ENCODE measurements at places on chromosomes 2 and 18. TPM values are rescaled to one million over a fixed set of nuclear protein-coding genes. Genes with fewer than 3 reads are reported as not detected.

ALLC gene
- not detected for total RNA-seq

AP1S3 gene
- 35.4 TPM for total RNA-seq

ITPRIPL1 gene
- not detected for total RNA-seq

XIRP2 gene
- total RNA-seq: not detected

LYPD6B gene
- not detected for total RNA-seq

ALK gene
- not detected for total RNA-seq

PPP1R1C gene
- 0.90 TPM for total RNA-seq

CCL20 gene
- 5.9 TPM for total RNA-seq

SPEG gene
- total RNA-seq: 10.2 TPM

PRKAG3 gene
- total RNA-seq: not detected

STEAP3 gene
- total RNA-seq: 32.7 TPM

SLC5A7 gene
- total RNA-seq: not detected

MC4R gene
- not detected for total RNA-seq

TUBB8B gene
- not detected for total RNA-seq

TCF7L1 gene
- total RNA-seq: 10.5 TPM

UGT1A8 gene
- not detected for total RNA-seq

FAM237A gene
- total RNA-seq: not detected

CCDC74A gene
- total RNA-seq: 14.6 TPM

INPP4A gene
- 5.8 TPM for total RNA-seq

CENPA gene
- 46.7 TPM for total RNA-seq

CAPN14 gene
- not detected for total RNA-seq

CNOT11 gene
- 44.0 TPM for total RNA-seq

XPO1 gene
- total RNA-seq: 140 TPM

DAPL1 gene
- total RNA-seq: not detected

CNTNAP5 gene
- total RNA-seq: not detected

NRP2 gene
- total RNA-seq: 157 TPM

POTEC gene
- not detected for total RNA-seq

GCKR gene
- total RNA-seq: 0.41 TPM

CGREF1 gene
- total RNA-seq: 8.5 TPM

ABCB11 gene
- total RNA-seq: 0.02 TPM

GAL3ST2 gene
- total RNA-seq: 0.33 TPM

RAX gene
- total RNA-seq: not detected

TMEFF2 gene
- 0.33 TPM for total RNA-seq

UCN gene
- total RNA-seq: 2.0 TPM

Data from A549 treated with ZK216348 at 1 μM for 4 hours (cell line).